Activated CD8-positive, alpha-beta memory T cell treated with anti-CD3 and anti-CD28 coated beads, Interleukin-2, amount 10 ng/mL, durations not matched to agents 7 days and 5 days (primary cell): ENCODE measurements at places on chromosomes 7 and 10. TPM values are rescaled to one million over a fixed set of nuclear protein-coding genes. Genes with fewer than 3 reads are reported as not detected.

- no peak for DNase-seq
Measured at GRCh38 chr10:123553810-123554430, 112.2 kb upstream of the GPR26 start.

DNA sequence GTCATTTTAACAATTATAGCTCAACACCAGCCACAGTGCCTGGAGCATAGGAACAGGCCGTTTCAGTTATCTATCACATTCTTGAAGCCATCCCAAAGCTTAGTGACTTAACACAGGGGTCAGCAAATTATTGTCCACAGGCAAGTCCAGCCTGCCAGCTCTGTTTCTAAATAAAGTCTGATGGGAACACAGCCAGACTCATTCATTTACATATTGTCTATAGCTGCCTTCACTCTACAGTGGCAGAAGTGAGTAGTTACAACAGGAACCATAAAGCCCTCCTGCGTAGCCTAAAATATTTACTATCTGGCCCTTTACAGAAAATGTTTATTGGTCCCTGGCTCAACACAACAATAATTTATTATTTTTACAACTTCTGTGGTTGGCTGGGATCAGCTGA is 407.5 kb upstream of the AUTS2 start:
- DNase-seq, result no peak

DNA sequence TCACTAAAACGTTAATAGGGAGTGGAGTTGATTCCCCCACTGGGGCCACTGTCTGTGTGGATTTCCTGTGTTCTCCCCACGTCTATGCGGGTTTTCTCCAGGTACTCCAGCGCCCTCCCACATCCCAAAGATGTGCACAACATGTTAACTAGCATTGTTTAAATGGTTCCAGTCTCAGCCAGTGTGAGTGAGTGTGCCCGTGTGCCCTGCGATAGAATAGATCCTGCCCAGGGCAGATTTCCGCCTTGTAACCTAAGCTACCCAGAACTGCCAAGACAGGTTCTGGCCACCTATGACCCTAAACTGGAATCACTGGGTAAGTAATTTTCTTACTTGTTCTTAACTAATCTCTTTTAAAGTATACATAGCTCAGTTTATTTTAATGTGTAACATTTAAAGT is 58.5 kb downstream of the CCDC6 start:
- DNase-seq, result no peak

- no peak for DNase-seq
Measured at GRCh38 chr10:65235846-65236245, 1690.0 kb upstream of the LRRTM3 start.

DNA sequence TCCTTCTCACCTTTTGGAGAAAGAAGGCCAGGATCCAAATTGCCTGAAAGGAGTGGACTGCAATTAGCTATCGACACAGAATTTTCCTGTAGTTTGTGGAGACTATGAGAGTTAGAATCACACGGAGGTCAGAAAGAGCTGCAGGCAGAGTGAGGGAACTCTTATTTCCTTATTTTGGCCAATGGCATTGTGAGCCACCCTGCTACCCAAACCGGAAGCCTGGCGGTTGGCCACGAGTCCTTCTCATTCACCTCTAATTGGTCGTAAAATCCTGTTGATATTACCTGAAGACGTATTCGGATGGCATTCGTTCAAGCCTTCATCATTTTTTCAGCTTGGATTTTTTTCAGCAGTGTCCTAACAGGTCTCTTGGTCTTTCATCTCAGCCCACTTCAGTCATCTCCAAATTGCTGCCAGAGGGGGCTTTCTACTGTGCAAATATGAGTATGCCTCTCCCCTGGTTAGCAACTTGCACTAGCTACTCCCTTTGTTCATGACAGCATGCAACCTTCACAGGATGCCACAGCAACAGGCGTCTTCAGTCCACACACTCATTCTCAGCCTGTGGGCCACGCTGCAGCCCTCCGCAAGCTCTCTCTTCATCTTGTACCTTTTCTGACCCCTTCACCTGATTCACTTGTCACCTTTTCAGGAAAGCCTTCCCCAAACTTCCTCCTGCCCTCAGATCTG is 66.9 kb downstream of the GATA3 start:
- DNase-seq, result peak; percentile 51

ANKRD30A gene
- total RNA-seq, result not detected

RNF133 gene
- total RNA-seq, result not detected

DNA sequence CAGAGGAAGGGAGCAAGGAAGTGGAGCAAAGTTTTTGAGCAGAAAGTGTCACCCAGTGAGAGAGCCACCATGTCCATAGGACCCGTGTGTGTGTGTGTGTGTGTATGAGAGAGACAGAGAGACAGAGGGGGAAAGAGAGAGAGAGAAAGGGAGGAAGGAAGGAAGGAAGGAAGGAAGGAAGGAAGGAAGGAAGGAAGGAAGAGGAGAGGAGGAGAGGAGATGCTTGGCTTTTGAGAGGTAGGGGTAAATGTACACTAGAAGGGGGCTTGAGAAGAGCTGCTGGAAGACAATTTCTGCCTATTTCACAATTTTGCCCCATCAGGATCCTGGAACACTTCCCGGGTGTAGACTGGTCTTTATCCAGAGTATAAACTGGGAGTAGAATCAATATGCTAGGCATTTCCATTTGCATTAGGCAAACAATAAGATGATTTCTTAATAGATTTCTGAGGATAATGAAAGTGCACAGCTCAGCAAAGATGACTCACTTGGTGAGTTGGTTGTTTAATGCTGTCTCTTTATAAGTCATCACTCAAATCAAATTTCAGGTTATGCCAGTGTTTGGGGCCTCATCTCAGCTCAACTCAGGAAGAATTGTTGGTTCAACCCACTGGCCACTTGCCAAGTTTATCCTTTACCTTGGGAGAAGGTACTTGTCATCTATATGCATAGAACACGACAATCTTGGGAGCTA is 70.0 kb upstream of the FAM13C start:
- DNase-seq, result no peak

DNA sequence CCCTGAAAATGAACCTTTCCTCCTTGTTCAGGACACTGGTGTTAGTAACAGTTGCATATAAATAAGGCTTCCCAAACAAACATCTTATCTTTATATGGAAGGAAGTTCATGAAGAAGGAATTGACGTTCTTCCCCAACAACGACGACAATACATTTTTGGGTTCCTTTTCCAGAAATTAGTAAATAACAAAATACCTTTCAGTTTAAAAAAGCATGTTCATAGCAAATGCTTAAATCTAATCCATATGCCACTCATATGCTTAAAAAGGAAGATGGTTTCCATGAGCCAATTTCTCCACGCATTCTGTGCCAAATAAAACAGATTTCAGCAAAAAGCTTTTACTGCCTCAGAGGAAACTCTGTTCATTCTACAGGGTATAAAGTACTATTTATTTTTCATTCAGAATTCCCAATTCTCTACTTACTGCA is 182.6 kb downstream of the COBL start:
- no peak for DNase-seq

- DNase-seq, result no peak
Measured at GRCh38 chr10:77245953-77246352, 391.7 kb downstream of the KCNMA1 start.

DNA sequence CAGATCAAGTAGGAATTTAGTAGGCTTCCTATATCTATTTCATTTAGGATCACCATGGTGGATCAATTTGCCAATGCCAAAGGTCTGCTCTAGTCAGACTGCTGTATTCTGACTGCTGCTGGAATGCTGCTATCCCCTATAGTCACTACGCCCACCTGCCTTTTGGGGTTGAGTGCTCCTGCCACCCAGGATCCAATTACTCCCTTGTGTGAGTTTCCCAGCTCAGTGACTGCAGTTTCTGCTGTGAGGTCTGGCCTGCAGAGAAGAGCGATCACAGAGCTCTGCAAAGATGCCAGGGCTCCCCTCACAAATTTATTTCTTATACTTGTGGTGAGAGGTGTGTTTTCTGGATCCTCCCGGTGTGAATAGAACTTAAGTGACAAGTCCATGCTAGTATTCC is 88.1 kb upstream of the FOXI2 start:
- no peak for DNase-seq

TDRD1 gene
- 0.05 TPM for total RNA-seq

- DNase-seq, result no peak
Measured at GRCh38 chr10:88033385-88033784, 170.0 kb downstream of the PTEN start.

DNA sequence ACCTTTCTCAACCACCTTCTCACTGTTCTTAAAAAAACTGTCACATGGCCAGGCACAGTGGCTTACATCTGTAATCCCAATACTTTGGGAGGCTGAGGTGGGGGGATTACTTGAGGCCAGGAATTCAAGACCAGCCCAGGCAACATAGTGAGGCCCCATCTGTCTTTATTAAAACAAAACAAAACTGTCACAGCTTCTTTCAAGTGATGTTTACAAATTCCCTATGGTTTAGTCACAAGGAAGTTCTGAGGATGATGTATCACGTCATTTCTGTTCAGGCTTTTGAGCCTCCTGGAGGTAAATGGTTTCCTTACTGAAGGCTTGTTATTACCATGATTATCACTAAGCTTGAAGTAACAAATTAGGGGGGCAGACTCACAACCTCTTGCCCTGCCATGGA is 186.2 kb downstream of the CFTR start:
- no peak for DNase-seq

DNA sequence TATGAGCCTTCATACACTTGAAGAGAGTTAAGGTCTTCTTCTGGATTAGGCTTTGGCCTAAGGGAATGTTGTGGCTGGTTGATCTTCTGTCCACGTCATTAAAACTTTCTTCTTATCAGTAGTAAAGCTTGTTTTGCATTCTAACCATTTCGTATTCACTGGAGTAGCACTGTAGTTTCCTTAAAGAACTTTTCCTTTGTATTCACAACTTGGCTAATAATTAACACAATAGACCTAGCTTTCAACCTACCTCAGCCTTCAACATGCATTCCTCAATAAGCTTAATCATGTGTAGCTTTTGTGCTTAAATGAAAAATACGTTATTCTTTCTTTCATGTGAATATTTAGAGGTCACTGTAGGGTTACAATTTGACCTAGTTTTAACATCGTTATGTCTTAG is 42.8 kb downstream of the AKR1C8 start:
- no peak for DNase-seq

GRCh38 chr10:122659126-122659525 is 40.5 kb downstream of the C10orf120 start:
- no peak for DNase-seq

GIMAP8 gene
- 9.9 TPM for total RNA-seq

GRCh38 chr10:92413011-92413410 is 122.0 kb downstream of the MARCHF5 start:
- no peak for DNase-seq

DNA sequence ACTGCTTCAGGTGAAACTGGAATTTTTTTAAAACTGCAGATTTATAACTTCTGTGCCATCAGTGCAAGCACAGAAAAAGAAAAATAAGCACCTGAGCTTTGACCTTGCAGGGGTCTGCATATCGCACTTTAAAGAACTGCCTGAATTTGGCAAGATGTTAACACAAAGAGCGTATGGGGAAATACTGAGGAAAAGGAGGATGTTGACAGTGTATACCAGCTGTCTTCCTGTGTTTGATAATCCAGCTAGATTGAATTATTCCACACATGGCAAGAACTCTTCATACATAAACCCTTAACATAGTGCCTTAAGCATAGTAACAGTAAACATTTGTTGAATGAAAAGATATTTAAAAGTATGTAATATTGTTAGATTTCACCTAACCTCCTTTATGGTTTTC is 30.0 kb downstream of the SMC3 start:
- DNase-seq, result no peak

DNA sequence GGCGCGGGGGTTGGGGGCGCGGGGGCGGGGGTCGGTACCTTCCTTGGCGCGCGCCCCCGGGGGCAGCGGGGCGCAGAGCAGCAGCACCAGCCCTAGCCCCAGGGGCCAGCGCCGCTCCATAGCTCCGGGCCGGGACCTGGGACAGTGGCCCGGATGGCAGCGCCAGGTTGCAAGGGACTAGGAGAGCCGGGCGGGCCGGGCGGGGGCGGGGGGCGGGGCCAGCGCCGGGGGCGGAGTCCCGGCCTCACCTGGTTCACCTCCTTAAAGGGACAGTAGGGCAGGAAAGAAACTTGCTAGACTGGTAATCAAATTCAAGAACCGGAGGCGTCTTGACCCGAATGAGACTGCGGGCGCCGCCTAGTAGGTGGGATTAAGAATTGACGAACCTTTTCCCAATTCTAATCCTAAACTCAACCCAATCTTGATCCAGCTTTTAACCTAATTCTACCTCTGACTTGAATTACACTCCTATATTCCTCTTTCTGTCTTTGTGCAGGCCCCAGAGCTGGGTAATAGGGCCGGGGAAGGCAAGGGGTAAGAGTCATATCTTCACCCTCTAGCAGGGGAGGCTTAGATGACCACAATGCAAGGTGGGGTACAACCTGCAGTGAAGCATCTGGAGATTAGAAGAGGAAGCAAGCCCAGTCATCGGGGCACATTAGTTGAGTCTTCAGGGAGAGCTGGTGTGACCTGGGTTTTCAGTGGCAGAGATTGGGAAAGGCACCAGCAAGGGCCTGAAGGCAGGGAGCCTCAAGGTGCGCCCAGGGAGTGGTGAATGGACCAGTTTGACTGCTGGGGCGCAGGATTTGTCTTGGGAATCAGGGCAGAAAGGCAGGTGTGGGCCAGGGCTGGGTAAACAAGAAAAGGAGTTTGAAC is at the start of gene EPHA1:
Gene EPHA1 (minus strand): TSS at position 171 of the 876 bp plus-strand sequence. CDS start 51 bp downstream, at position 120.
- no peak for DNase-seq

- DNase-seq, result no peak
Measured at GRCh38 chr7:70680743-70681468, 451.0 kb upstream of the GALNT17 start.

DNA sequence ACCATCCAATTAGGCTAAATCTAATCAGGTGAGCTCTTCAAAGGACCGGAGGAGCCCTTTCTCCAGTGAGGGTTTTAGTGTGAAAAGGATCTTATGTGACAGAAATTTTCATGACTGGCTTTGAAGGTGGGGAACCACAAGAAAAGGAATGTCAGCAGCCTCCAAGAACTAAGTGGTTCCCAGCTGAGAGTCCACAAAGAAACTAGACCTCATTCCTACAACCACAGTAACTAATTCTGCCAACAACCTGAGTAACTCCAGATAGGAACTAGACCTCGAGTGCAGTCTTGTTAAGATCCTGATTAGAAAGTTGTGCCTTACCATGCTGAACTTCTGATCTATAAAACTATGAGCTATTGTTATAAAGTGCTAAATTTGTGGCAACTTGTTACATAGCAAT is 51.3 kb downstream of the PCLO start:
- DNase-seq, result no peak

DNA sequence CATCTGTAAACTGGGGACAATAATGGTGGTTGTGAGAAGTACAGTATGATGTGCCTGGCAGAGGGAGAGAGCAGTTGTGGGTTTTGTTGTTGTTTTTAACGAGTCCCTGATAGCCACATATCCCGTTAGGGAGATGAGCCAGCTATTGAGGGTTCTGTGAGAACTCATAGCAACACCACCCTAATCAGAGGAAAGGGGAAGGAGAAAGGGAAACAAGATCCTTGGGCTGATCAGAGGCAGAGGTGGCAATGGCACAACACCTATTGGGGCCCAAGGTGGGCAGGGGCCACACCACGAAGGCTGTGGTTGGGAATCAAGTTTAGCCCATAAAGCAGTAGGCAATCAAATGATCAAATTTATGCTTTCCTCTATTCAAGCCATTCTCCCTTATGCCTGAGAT is 1.7 kb upstream of the MRPS24 start:
- DNase-seq, result no peak

MOGAT3 gene
- total RNA-seq, result not detected

UNCX gene
- not detected for total RNA-seq
